Endothelial cell of umbilical vein (primary cell): ENCODE measurements at places on chromosomes 1 and 21.
A peak's percentile ranks its signal among the peaks of the same experiment; 100 is the strongest.

GRCh38 chr1:156402331-156403020 lies 33.5 kb downstream of the RHBG start:
- no peak for DNase-seq

GRCh38 chr1:160031365-160032164 lies at the start of gene PIGM:
Gene PIGM (minus strand): TSS chr1:160031990. CDS start chr1:160031739, 251 bp downstream.
- peak; percentile 81 for DNase-seq

- DNase-seq, result no peak
Measured at GRCh38 chr1:31564606-31564989, 11.7 kb upstream of the TINAGL1 start.

DNA sequence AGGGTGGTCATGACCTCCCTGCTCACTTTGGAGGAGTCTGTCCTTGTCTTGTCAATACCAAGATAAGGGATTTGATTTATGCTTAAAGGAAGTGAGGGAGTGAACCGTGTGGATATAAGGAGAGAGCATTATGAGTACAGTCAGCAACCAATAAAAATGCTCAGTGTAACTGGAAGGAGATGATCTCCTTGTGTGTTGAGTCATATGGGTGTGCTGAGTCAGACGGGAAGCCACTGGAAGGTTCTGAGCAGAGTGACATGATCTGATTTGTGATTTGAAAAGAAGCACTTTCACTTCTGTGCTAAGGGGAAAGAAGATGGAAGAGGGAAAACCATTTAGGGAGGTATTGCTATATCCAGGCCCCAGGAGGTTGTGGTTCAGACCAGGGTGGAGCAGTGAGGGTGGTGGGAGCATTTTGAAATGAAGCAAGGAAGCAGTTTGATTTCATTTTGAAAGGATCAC lies 2.5 kb upstream of the BCL10 start:
- peak; percentile 93 for DNase-seq

GRCh38 chr1:9224664-9225410 lies 9.7 kb upstream of the H6PD start:
- DNase-seq, result no peak
